RWPE1 (cell line): ENCODE measurements at places on chromosomes 11 and 22.

DNA sequence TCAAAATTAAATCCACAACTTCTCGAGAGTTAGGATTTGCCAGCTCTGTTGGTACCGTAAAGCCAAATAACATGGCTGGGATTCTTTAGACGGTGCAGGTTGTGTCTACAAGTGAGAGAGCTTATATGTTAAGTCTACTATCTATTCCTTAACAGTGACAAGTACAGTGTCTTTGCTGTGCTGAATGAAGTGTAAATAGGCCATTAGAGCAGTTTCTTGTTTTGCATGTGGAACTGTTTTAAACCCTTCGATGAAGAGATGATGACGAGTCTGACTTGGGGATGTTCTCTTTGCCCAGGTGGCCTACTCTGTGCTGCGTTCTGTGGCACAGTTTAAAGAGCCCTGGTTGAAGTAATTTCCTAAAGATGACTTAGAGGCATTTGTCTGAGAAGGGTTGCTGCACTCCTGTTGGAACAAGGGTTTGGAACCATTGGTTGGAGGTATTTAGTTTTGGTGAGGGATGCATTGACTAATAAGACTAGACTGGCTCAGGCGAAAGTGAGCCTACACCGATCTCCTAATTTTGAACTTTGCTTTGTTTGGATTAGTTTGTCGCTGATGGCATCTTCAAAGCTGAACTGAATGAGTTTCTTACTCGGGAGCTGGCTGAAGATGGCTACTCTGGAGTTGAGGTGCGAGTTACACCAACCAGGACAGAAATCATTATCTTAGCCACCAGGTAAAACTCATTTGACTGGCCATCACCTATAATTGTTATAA, 988 bp downstream of the RPS3 start:
- no peak for DNase-seq

GRCh38 chr22:30425616-30426387, at the start of gene MTFP1:
TSS of gene MTFP1 (plus strand) at chr22:30425768. CDS start at chr22:30425880, 112 bp downstream.
- peak; percentile 48 for DNase-seq

GRCh38 chr11:7020183-7020917, at the start of the genes NLRP14 and ZNF214:
TSS of gene NLRP14 (plus strand) at chr11:7020479. CDS start at chr11:7038587, 18,108 bp downstream.
TSS of gene ZNF214 (minus strand) at chr11:7020346. CDS start at chr11:7002835, 17,511 bp downstream.
- DNase-seq: peak; percentile 98

DNA sequence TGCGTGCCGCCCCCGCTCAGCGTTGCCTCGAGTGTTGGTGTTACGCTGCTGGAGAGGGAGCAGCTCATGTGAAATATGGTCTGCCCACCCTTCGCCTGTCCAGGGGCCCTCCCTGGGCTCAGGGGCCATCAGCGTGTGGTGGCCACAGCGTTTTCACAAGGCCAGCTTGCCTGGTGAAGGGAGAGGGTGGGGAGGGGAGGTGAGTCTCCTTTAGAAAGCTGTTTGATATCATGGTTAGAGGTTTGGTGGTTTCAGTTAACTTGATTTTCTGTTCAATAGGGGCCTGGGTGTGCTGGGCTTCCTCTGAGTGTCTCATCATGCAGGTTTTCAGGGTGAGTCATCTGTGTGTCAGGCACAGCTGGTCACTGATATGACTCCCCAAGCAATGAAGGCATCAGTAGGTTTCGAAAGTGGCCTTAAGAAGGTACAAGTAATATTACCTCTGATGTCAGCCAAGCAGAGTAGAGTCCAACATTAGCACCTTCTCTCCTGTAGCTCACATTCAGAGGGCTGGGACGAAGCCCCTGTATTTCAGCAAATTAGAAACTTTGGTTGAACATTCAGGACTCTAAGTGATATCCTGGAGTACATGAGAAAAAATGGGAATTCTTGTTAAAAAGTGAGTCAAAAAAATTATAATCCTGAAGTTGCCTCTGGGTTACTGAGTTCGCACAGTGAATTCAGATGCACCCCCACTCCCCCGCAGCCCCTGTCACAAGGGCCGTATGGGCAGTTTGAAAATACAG, 172.5 kb downstream of the TBC1D22A start:
- DNase-seq: peak; percentile 69

DNA sequence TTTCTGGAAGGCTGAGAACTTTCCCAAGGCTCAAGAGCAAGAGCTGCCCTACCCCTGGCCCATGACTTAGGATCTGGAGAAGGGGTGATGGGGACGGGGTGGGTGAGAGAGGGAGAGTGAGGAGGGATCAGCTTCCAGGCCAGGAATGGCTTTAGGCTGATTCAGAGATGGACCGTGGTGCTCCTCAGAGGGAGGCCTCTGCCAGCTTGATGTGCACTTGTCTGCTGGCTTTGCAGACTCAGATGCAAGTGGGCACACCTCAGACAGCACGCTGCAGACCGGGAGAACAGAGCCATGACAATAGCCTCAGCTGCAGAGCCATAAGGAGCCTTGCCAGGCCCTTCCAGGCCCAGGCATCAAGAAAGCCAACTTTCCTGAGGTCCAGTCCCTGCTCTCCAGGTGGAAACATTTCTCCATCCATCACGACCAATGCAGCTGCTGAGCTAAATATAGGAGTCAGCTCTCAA, 41.3 kb downstream of the ALX4 start:
- no peak for DNase-seq

DNA sequence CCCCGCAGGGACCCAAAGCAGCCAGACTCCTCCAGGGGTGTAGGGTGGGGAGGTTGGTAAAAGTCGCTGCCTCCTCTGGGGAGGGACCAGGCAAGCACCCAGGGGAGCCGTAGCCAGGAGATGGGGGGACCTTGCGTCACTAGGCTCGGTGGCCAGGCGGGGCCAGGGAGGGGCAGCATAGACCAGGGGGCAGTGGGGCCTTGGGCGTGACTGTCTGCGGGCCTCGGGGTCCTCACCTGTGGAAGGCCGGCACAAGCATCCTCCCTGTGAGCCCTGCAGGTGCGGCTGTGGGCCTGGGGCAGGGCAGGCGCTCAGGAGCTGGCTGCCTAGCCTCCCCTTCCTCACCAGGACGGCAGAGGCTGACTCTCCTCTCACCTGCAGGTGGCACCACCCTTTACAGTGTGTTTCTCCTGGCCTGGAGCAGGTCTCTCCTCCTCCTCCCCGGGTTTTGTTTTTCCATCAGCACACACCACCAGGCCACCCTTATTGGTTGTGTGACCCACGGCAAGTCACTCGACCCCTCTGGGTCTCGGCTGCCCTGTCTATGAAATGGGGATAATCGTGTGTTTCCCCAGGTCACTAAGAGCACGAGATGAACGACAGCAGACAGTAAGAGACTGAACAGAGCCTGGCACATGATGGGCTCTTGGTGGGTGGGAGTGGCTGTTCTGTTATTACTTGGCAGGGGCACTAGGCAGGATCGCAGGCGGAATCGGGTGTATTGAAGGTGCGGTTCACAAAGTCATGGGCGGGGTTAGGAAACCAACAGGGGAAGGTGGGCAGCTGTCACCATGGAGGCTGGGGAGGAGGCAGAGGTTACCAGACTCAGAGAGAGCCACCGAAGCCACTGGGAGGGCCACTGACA, 52.7 kb downstream of the FLRT1 start:
- no peak for DNase-seq

- DNase-seq: no peak
Observed at GRCh38 chr11:5088556-5088955, 19.2 kb downstream of the OR52E1 start.

- DNase-seq: peak; percentile 26
Observed at GRCh38 chr11:66335531-66336233, 552 bp downstream of the RIN1 start.

GRCh38 chr11:9905960-9906791, 242.3 kb downstream of the SWAP70 start:
- DNase-seq: peak; percentile 84

DNA sequence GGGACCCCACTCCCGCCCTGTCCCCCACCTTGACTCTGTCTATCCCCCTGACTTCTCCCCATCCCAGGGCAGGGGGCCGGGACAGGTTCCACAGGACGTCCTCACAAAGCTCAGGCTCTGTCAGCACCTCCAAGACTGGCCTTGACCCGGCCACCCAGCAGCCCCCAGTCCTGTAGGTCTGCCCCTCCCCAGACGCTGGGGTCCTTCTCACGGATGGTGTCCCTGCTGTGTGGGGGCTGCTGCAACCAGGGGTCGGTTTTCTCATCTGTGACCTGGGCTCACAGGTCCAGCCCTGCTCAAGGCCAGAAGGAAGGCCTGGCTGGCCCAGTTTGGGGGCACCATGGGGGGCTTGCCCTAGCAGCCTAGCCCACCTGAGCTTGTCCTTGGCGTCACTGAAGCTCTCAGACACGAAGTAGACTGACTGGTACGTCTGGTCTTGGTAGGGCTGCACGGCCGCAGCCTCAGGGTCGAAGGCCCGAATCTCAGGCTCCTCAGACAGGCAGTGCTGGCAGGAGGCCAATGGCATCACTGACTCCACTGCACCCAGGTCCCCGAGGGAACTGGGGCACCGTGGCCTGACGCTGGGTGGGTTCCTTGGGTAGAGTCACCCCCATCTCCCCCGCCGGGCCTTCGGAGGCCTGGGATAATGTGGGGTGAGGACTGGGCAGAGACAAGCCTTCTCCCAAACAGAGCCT, 4.0 kb upstream of the INS start:
- DNase-seq: no peak

DNA sequence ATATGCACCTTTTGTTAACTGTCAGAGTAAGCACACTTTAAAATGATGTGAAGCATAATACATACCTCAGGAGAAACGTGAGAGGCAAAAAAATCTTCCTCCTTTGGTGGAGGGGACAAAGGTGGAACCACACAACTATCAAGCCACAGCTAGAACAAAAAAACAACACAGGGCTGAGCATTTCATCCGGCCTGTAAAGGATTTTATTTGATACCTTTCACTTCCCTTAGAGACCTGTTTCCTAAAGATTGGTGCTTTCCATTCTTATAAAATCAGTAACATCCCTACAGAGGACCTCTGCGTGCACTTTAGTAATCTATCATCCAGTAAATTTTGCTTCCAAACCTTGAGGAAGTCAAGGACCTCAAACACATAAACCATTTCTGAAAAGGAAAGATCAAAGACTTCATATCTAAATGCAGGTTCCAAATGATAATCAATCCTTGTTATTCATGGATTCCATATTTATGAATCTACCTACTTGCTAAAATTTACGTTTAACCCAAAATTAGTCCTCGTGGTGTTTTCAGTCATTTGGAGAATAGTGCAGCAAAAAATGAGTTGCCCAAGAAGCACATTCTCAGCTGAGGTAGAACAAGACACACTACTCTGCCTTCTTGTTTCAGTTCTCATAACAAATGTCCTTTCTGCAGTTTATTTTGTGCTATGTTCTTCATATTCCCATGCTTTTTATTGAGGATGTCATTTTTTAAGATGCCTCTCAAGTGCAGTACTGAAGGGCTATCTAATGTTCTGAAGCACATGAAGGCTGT, 22.7 kb downstream of the ARFGAP3 start:
- no peak for DNase-seq
